ENCODE measurements at places on chromosomes 7 and 10. TPM values are rescaled to one million over a fixed set of nuclear protein-coding genes. Genes with fewer than 3 reads are reported as not detected.

Gene AOC1
- 82.9 TPM for total RNA-seq

Gene UCMA
- total RNA-seq: not detected

Gene SLC18A2
- 2.0 TPM for total RNA-seq

Gene FAM25C
- total RNA-seq: not detected
